ENCODE measurements at places on chromosomes 12 and 14.
A peak's percentile ranks its signal among the peaks of the same experiment; 100 is the strongest.

GRCh38 chr12:31959701-31960391, 631 bp downstream of the RESF1 start:
- DNase-seq = peak; percentile 73

- no peak for DNase-seq
These were observed 120.7 kb downstream of the GPHN start for GRCh38 chr14:66628636-66629035.

DNA sequence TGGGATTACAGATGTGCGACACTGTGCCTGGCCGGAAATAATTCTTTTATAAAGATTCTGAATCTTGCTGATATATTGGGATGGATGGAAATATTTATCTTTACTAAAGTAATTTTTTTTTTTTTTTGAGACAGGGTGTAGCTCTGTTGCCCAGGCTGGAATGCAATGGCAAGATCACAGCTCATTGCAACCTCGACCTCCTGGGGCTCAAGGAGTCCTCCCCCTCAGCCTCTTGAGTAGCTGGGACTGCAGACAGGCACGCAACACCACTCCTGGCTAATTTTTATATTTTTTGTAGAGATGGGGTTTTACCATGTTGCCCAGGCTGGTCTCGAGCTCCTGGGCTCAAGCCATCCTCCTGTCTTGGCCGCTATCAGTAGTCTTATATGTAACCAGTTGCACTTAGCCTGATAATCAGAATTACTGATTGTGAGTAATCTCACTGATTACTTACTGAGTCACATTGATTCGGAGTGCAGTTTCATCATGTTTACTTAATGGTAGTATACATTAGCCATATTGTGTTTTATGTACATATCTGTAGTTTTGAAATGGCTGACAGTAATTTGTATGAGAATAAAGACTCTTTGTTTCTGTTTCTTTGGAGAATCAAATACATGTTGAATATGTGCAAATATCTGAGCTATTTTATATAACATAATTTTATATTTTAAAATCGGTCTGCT, 50.4 kb upstream of the LRTM2 start:
- DNase-seq = no peak

DNA sequence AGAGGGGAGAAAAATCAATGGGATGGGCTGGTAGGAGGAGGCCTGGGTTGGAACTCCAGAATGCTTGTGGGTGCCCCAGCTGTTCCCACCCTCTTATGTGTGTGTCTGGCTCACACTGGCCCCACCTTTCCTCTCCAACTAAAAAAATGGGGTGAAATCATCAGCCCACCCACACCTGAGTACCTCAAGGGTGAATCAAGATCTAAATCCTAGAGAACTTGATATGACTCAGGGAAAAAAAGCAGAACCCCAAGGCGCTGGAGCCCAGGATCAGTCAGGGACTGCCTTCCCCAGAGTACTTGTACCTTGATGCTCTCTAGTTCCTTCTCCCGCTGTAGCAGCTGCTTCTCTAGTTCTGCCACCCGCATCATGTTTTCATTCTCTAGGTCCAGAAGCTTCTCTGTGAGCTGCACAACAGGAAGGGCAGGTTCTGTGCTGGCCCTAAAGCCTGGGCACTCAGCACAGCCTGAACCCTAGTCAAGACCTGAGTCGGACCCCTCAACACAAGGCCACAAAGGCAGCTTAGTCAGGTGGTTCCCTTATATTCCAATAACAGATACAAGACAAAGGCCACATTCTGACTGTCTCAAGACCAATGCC, 29.7 kb downstream of the PRPF40B start:
- DNase-seq = no peak

DNA sequence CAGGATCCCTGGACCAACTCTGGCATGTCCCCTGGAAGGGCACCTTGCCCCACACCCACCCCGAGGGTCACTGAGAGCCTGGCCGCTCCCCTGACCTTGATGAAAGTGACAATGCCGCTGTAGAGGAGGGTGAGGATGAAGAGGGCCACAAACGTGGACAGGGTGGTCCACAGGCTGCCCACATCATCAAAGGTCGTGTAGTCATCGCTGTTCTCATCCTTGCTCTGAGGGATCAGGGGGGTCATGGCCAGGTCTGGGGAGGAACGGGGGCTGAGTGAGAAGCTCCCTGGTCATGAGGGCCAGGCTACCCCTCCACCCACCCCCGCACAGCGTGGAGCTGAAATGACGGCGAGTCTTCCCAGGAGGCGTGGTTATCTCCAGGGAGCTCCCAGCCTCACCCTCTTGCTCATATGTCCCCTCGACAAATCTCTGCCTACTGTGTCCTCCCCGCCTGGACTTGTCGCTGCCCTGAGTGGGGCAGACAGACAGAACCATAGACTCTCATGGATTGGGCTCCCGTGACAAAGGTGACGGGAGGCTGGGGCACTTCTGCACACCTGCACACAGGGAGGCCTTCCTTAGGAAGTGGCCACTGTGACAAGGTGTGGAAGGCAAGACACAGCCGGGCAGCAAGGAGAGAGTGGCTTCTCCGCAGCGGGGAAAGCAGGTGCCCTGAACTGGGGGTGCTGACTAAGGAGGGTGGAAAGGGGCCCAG, 311.1 kb downstream of the TMEM121 start:
- DNase-seq = no peak

GRCh38 chr12:2958432-2959191, 585 bp upstream of the TEAD4 start:
- no peak for DNase-seq

- peak; percentile 31 for DNase-seq
These were observed 636 bp downstream of the GOLGA3 start for GRCh38 chr12:132827763-132828703.

- no peak for DNase-seq
These were observed 54.1 kb upstream of the YARS2 start for GRCh38 chr12:32809846-32810245.

- DNase-seq = no peak
These were observed 5.0 kb downstream of the SETD3 start for GRCh38 chr14:99475660-99476059.

- DNase-seq = no peak
These were observed 91.8 kb downstream of the RIN3 start for GRCh38 chr14:92605274-92605940.

DNA sequence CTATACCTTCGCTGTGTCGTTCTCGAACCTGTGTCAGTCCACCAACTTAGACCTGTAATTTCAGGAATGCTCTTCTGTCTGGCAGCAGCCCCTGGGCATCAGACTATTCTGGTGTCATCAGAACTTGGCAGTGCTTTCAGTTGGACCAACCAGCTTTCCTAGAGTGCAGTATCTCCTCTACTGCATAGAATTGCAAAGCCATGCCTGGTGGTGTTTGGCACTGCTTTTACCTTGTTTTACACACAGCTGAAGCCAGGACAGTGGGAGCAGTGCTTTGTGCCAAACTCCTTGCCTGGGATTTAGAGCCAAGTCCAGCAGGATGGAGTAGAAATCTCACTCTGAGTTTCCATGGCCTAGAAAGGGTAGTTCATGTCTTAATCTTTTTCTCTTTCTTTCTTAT, 1.5 kb downstream of the FLVCR2 start:
- DNase-seq = no peak

GRCh38 chr14:60736494-60736893, 1.9 kb downstream of the MNAT1 start:
- no peak for DNase-seq

- no peak for DNase-seq
These were observed 476.6 kb downstream of the ZFP36L1 start for GRCh38 chr14:68316078-68316868.

GRCh38 chr12:66279123-66279712, 23.1 kb upstream of the HELB start:
- DNase-seq = peak; percentile 39

- DNase-seq = no peak
These were observed 33.4 kb downstream of the LRTM2 start for GRCh38 chr12:1853716-1854115.

GRCh38 chr12:58593557-58594304, 326.6 kb downstream of the LRIG3 start:
- no peak for DNase-seq

GRCh38 chr12:71685914-71686657, at the start of gene TMEM19:
TSS of gene TMEM19 (plus strand) at chr12:71686082. CDS start at chr12:71686681, 599 bp downstream.
- DNase-seq = peak; percentile 82

DNA sequence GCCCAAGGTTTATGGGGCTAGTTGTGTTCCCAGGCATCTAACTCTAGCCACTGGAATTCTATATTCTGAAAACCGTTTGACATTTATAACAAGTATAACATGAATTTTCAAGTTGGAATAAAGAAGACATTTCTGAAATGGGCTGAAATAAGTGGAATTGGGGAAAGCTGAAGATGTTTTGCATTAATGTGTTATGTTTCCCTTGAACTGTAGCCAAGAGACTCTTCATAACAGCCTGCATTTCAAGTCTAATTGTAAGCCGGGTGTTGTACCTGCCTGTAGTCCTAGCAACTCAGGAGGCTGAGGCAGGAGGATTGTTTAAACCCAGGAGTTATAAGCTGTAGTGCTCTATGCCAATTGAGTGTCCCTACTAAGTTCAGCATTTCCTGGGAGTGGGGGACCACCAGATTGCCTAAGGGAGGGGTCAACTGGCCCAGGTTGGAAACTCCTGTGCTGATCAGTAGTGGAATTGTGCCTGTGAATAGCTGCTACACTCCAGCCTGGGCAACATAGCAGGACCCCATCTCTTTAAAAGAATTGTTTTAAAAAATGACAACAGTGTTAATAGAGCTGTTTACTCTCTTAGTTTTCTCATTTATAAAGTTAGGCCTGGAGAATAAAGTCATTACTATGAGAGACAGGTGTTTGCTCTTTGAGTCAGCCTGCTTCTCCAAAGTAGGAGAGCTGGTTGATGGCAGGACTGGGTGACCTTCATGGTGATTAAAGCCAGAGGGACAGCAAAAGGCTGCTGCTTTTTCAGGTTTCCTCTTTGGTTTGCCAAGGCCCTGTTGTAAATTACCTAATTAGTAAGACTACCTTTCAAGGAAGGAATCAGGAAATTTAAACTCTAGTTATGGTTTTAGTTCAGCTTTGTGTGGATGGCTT, 483.6 kb upstream of the RGS6 start:
- DNase-seq = no peak

Measured in activated naive CD4-positive, alpha-beta T cell treated with Interleukin-2 at 50 U/mL for 16 hours (primary cell).